ENCODE measurements at places on chromosomes 6 and 20.

DNA sequence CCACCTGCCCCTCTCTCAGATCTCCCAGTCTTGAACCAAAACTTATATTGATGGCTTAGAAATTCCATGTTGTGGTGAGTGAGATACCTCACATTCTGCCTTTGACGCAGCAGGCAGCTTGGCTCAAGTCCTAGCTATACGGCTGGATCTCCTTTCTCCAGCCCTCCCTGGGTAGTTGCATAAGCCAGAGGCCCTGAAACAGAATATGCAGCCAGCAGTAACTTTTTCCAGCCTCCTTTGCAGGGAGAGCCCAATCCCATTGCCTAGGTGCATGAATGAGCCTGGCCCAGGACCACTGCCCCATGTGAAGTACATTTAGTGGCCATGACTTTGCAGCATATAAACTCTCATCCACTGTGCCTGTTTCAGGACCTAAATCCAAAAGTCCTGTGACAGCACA, 202.2 kb upstream of the CDYL start:
- DNase-seq: no peak

DNA sequence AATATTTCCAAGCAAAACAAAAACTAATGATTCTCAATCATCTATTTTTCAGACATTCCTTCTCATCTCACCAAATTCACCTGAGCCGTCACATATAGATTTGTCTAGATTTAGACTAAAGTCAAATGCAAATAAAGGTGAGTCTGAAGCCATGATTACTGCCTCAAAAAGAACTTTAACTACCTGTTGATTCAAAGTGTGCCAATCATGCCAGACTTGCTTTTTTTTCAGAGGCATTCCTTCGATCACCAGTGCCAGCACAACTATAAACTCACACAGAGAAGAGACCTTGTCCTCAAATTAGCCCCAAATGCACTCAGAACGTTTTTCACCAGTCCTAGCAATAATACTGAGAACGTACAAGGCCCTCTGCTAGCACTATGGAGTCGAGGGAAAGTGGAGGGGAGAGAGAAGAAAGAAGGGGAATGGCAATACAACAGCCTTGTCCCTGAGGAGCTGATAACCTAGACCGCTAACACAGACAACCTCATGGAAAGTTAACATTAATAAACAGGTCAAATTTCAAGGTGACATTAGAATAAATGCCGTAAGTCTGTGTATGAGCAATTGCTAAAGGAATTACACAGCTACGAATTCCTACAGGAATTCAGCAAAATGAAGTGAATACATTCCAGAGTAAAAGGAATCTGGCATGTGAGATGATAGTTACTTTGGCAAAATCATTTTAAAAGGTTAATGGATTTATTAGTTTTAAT, 60.9 kb downstream of the EPB41L2 start:
- DNase-seq: no peak

- no peak for DNase-seq
Measured at GRCh38 chr6:100685747-100686146, 195.4 kb downstream of the ASCC3 start.

- DNase-seq: no peak
Measured at GRCh38 chr6:139510040-139510790, 135.8 kb upstream of the CITED2 start.

GRCh38 chr20:63087872-63088680, 81.3 kb upstream of the BHLHE23 start:
- no peak for DNase-seq

GRCh38 chr6:127391094-127391953, 47.9 kb upstream of the ECHDC1 start:
- no peak for DNase-seq

GRCh38 chr6:139522511-139523220, 148.2 kb upstream of the CITED2 start:
- no peak for DNase-seq

DNA sequence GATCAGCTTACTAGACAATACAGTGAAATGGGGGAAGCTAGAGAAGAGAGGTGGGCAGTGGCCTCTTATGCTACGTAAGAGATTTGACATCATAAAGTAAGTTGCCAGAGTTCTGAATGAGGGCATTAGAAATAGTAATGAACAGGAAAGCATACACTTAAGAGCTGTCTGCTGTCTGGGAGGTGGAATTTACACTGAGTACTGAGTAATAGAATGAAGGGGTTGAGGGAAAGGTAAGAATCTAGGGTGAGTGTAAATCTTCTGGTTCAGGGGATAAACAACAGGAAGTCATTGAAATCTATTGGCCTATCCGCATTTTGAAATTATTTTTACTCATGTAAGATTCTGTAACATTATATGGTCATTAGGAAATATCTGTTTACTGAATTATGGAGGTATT, 35.8 kb downstream of the HLA-DMB start:
- no peak for DNase-seq

GRCh38 chr6:2497922-2498623, 252.6 kb downstream of the MYLK4 start:
- DNase-seq: no peak

- no peak for DNase-seq
Measured at GRCh38 chr6:169938262-169938701, 186.9 kb downstream of the ERMARD start.

DNA sequence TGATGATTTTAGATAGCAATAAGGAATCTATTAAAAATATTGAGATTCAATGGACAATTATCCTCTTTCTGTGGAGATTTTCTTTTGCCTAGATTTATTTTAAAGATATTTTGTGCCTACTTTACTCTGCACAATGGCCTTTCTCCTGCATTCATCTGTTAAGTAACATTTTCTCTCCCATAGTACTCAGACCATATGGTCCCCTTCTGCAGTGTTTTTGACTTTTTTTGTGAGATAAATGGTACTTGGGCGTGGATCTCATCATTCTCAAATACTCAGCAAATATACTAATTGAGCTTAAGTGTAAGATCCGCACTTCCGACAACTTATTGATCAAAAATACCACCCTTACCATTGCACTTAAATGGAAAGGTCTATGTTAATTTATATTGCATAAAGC, 55.8 kb downstream of the PHACTR1 start:
- no peak for DNase-seq

- no peak for DNase-seq
Measured at GRCh38 chr20:50541606-50542041, 31.4 kb downstream of the PTPN1 start.

DNA sequence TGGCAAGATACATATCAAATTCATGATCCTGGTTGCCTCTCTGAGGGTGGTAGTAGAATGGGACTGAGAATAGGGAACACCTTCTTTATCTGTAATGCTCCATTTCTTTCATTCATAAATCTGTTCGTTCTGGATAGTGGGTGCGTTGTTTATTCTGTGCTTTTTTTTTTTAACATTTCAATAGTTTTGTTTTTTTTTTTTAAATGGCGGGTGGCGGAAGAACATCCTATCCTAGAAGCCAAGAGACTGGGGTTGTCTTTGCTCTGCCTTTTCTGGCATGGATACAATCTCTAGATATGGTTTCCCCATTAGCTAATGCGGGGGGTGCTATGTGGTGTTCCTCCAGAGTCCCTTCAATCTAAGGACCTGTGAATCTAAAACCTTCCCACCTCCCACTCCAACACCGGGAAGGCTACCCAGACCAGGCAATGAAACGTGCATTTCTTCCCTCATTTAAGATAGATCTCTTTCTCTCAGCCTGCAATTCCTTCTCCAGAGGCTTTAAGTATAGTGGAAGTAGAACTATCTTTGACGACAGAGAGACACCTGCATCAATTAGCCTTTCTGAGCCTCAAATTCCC, 883 bp upstream of the CCDC28A start:
- no peak for DNase-seq

- DNase-seq: no peak
Measured at GRCh38 chr6:14959324-14959885, 286.5 kb upstream of the JARID2 start.

DNA sequence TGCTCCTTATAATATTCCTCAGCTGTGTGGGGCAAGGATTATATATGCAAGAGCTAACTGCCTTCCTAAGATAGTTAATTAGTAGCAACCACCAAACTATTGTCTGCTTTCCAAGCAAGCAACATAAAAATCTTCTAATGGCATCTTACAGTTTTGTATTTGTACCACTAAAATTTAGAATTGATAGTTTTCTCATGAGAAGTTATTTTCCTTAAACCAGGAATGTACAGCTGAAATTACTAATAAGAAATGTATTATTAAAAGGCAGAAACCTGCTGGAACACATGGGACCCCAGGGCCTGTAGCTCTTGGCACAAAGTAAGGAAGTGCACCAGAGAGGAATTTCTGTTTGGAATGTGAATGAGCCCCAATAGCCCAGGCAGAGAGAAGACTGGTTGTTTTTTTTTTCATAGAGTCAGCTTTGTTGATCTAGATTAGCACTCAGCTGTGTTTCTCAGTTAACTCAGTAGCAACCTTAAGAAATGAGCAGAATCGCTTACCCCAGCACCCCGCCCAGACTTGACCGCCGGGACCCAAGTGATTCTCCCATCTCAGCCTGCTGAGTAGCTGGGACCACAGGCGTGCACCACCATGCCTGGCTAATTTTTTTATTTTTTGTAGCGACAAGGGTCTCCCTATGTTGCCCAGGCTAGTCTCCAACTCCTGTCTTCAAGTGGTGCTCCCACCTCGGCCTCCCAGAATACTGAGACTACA, 2.6 kb downstream of the MGME1 start:
- no peak for DNase-seq

GRCh38 chr6:322259-322930, 30.1 kb downstream of the DUSP22 start:
- DNase-seq: no peak

- DNase-seq: no peak
Measured at GRCh38 chr20:18635380-18635779, 47.5 kb downstream of the DTD1 start.

GRCh38 chr20:44034965-44035635, 120.4 kb downstream of the TOX2 start:
- DNase-seq: no peak

- DNase-seq: no peak
Measured at GRCh38 chr20:25321262-25321831, 69.3 kb downstream of the ABHD12 start.

- no peak for DNase-seq
Measured at GRCh38 chr6:33992191-33992590, 153.7 kb downstream of the GRM4 start.

DNA sequence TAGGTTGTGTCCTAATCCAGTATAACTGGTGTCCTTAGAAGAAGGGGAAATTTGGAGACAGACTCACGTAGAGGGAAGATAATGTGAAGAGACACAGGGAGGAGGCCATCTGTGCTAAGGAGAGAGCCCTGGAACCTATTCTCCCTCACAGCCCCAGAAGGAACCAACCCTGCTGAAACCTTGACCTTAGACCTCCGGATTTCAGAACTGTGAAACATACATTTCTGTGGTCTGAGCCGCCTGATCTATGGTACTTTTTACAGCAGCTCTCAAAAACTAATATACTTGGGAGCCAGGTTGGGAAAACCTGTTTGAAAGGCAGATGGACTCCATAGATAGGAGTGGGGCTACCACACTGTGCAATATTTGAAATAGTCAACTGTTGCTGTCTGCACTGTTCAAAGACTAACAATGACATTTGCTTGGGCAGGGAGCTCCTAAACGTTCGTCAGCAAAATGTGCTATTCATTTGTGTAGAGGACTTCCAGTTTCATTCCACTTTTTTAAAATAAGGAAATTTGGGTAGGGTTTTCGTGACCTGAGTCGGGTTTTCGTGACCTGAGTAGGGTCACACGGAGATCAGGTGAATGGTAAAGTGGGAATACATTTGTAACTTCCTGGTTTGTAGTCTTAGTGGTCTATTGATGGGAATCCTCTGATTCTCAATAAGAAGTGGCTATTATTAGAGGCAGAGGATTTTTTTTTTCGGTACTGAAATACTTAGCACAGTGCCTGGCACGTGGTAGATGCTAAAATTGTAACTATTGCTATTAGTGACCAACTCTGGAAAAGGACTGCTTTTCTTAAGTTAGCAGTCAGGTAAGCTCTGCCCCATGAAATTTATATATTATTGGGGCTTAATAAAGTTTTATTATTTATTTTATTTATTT, 11.4 kb downstream of the TAGAP start:
- no peak for DNase-seq

GRCh38 chr6:111759836-111760785, 113.1 kb downstream of the FYN start:
- no peak for DNase-seq

DNA sequence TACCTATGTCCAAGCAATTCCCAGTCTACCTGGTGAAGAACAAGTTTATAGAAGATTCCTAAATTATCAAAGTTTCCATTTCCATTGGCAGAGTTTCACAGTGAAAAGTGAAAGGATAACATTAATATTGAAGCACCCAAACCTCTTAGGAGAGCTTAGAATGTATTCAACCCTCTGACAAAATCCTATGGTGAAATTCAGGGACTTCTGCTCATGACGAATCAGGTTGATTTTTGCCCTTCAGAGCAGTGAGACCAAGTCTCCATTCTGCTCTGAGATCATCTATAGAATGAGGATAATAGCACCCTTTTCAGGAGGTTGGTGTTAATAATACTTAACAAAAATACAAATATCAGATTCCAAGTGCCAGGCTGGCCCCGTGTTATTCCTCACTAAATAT, 15.5 kb downstream of the SERPINB1 start:
- DNase-seq: no peak

DNA sequence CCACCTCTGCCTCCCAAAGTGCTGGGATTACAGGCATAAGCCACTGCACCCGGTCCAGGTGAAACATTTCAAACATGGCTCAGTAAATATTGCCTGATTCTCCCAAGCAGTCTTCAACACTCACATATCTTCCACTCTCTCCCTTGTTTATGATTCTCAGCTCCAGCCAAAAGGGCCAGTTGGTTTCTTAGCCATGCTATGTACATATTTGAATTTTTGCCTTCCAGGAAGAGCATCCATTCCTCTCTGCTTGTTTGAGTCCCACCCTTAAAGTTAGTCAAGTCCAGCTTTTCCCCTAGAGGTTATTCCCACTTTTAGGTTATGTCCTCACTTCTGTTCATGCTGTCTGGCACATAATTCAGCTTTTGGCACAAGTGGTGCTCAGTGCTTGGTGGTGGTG, 5.9 kb downstream of the KIFC1 start:
- no peak for DNase-seq

DNA sequence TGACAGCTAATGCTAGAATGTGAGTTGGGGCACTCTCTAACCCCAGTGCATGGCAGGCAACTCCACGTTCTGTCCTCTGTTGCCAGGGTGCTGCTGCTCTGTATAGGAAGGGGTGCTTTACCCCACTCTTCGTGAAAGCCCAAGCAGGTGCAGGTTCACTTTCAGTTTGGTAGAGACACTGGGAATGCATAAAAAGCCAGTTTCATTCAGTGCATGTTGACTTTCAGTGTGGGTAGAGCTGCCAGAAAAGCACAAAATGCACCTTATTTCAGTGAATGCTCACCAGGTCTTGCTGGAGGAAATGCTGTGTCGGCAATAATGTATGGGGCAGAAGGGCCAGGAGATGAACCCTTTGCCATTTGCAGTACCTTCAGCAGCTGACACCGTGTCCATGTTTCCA, 62.1 kb upstream of the ADGRB3 start:
- DNase-seq: no peak

Measured in activated T-helper 1 cell treated with anti-CD3 and anti-CD28 coated beads, Interleukin-2, amount 50 U/mL, for 16 hours (primary cell).